ENCODE measurements at places on chromosomes 5 and 9.

GRCh38 chr9:89815903-89816573 lies 211.2 kb downstream of the GADD45G start:
- DNase-seq = no peak

DNA sequence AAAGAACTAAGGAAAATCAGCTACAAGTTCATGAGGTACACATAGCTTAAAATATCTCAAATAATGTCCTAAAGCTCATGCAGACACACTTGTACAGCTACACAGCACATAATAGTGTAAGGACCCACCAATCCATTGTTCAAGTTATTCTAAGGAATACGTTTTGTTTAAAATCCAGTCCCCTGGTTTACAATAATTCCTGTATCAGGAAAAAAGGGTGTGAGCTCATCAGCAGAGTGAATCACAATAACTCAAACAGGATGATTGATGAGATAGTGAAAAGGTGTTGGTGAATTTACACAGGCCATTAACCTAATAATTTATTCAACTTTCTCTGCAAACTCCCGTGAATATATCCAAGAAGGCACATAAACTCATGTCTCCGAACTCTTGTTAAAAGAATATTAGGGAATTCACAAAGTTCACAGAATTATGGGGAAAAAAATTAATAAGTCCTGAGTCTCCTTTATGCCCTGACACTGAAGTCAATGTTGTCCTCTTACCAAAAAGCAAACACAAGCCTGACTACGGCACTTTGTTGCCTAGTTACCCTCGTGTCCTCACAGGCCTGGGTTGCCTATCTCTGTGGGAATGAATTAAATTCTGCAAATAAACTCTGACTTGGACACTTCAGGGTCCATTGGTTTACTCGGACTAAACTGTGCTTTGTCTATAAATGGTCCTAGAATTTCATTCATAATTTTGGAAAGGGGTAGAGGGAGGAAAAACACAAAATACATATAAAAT lies 142.8 kb upstream of the PDE4D start:
- no peak for DNase-seq

- DNase-seq = no peak
Measured at GRCh38 chr5:16625096-16625495, 8.3 kb upstream of the RETREG1 start.

DNA sequence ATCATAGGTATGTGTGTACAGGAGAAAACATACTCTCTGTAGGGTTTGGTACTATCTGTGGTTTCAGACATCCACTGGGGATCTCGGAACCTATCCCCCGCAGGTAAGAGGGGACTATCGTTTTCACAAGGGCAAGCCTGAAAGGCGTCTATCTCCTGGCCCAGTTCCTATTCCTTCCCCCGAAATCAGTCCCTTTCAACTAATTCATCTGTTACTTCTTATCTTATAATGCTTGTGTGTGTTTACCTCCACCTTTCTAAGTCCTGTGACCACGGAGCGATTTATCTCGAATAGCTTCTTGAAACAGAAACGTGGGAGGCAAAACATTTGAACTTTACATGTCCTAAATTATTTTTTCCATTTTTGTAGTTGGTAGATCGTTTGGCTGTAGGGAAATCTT lies 11.4 kb downstream of the ABO start:
- no peak for DNase-seq

DNA sequence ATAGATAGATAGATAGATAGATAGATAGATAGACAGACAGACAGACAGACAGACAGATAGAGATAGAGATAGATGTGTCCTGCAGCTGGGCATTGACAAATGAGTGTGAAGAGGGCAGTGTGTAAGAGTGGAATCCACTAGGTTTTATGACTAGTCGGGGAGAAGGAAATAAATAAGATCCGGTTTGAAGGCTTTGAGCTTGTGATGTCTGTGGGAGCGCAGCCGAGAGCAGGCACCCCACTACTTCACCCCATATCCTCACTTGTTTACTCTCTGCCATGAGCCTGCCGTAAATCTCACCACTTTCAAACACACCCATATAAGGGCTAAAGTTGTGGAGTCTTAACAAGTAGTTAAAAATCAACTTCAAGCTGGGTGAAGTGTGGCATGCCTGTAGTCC lies 1.4 kb upstream of the SUSD1 start:
- DNase-seq = no peak

- DNase-seq = no peak
Measured at GRCh38 chr9:91258451-91258850, 103.3 kb downstream of the AUH start.

GRCh38 chr5:111668477-111669414 lies 88.2 kb downstream of the NREP start:
- no peak for DNase-seq

- no peak for DNase-seq
Measured at GRCh38 chr5:78612227-78613150, 36.1 kb downstream of the LHFPL2 start.

GRCh38 chr5:174972291-174972690 lies 247.9 kb downstream of the MSX2 start:
- no peak for DNase-seq

- no peak for DNase-seq
Measured at GRCh38 chr9:105055917-105056316, 128.0 kb upstream of the ABCA1 start.

GRCh38 chr9:101333926-101334702 lies 50.7 kb downstream of the BAAT start:
- no peak for DNase-seq

DNA sequence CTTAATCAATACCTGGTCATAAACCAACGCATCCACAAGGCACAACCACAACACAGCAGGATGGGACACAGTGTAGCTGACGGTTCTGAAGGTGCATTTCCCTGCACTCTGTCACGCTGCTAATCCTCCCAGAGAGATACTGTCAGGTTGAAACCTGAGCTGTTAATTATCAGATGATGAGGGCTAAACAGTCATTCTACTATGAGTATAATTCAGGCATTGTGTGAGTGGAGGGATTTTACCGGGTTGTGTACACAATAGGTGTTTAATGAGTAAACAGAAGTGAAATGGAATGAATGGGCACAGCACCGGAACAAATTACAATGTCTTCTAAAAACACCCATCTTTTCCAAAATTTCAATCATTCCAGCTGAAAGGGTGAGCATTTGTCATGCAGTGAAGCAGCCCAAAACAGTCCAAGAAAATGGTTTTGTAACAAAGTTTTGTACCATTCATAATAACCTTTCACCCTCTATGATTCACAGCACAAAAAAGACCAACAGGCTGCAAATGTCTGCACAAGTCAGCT lies 71.5 kb downstream of the ABCA1 start:
- no peak for DNase-seq

DNA sequence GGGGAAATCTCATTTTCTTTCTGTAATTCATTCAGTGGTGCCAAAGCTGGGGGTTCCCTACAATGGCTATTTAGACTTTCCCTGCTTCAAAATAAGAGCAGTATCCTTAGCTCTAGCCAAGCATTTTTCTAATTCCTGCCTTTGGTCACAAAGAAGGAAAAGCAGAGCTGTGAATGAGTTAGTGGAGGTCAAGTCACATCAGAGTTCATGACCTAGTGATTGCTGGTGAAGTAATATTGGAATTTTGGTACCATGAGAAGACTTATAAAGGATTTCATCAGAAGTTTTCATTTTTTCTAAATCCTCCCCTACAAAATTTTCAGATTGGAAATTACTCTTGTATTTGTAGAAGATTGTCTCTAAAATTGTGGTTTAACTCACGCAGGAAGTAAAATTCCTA lies 28.0 kb downstream of the DNAJC21 start:
- DNase-seq = no peak

- DNase-seq = no peak
Measured at GRCh38 chr9:22244139-22245011, 202.2 kb upstream of the DMRTA1 start.

DNA sequence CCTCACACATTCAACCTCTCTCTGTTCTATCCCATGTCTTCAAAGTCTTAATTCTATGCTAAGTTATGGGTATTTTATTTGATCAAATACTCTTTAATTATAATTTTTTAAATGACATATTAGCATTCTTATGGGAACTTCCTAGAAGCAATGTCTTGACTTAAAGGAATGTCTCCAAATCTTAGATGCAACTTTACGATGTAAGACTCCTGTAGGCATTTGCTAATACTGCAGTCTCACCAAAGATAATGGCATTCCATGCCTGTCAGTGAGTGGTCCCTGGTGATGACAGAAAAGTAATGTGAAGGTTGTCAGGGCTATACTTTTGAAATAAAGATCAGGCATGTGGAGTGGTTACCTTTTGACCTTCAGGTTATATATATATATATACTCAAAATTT lies 1654.2 kb upstream of the WWC1 start:
- no peak for DNase-seq

DNA sequence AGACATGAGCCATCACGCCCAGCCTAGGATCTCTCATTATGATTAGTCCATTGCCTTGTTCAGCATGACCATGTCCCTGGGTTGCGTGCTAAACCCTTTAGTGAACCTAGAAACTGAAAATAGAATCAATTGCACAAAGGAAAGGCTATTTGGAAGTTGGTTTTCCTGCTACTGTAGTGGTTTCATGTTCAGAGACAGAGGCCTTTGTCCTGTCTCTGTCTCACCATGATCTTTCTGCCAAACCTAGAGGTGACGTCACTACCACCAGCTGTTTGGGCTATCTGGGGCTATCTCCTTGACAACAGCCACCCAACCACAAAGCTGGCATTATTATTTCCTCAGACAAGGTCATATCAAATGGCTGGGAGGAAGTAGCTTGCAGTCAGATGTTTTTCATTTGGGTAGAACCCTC lies 4.0 kb upstream of the CDK5RAP2 start:
- DNase-seq = no peak

DNA sequence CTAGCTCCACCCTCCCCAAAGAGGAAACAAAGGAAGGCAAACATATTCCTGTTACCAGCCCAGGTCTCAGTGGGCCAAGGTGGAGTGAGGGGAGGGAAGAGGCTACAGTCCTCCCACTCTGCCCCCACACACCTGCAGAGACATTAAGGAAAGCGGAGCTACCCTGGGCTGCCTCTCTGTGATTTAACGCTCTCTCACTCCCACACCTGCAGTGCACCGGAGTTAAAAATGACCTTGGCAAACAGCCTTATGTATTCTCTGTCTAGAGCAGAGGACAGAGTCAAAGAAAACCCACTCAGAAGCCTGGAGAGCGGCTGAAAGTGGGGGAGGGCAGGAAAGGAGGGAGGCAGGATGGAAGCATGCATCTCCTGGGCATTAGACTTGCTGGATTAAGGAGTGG lies 32.7 kb downstream of the KCNIP1 start:
- no peak for DNase-seq

DNA sequence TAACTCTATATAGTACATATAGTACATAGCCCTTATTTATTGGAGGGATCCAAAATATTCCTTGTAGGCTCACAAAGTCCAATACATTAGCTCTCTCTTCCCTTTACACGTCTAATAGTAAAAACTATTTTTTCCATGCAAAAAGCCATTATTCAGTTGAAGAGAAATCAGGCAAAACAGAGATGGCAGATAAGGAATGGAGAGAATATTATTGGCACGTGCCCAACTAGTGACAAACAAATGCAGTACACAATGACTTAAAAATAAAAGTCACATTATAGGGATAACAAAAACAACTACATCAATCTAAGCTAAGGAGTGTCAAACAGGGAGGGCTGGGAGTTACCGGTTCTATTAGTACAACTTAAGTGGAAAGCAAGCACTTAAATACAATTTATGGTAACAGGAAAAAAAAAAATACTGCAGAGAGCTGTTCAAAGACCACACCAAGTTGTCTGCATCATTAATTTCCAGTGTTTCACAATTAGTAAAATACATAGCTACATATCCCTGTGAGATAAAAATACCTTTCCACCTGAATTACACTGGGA lies 4.1 kb upstream of the SCAI start:
- DNase-seq = no peak

- no peak for DNase-seq
Measured at GRCh38 chr5:56631719-56632118, 183.6 kb upstream of the MAP3K1 start.

DNA sequence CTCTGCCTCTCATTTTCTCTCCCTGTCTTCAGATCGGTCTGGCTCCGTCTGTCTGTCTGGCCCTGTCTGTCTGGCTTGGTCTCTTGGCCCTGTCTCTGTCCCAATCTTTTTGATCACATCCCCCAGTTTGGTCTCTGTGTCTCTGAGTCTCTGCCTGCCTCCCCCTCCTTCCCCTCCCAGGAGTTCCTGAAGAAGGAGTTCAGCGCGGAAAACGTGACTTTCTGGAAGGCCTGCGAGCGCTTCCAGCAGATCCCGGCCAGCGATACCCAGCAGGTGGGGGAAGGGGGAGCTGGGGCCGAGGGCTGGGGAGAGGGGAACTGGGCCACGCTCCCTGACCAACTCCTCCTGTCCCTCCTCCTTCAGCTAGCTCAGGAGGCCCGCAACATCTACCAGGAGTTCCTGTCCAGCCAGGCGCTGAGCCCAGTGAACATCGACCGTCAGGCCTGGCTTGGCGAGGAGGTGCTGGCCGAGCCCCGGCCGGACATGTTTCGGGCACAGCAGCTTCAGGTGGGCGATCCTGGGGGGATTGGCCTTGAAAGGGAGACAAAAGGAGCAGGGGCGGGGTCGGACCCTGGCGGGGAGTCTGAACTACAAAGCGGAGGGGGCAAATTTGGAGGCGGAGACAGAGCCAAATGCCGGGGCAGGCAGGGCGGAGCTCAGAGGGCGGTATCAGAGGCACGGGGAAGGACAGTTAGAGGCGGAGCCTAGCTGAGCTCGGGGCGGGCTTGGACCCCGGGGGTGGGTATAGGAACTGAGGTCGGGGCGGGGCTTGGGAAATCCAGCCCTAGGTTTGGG lies 9.0 kb downstream of the RGS14 start:
- DNase-seq = no peak
